T-helper 9 cell (primary cell): ENCODE measurements at places on chromosomes 11 and 22.

GRCh38 chr22:43441216-43441615 is 29.4 kb downstream of the MPPED1 start:
- no peak for DNase-seq

DNA sequence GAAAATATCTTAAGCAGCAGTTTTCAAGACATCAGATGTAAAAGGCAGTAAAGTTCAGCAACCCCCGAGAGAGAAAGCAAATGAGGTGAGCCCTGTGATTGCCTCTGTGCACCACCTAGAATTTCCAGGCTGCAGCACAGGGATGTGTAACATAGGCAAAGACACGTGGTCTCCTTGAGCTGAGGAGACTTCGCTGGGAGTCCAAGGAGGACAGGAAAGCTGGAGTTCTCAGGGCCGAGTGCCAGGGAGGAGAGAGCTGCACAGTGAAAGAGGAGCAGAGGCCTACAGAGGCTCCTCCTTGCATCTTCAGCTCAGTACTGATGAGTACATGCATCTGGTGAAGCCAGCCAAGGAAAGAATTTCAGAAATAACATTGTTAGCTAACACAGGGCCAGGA is 17.6 kb upstream of the TOLLIP start:
- no peak for DNase-seq

DNA sequence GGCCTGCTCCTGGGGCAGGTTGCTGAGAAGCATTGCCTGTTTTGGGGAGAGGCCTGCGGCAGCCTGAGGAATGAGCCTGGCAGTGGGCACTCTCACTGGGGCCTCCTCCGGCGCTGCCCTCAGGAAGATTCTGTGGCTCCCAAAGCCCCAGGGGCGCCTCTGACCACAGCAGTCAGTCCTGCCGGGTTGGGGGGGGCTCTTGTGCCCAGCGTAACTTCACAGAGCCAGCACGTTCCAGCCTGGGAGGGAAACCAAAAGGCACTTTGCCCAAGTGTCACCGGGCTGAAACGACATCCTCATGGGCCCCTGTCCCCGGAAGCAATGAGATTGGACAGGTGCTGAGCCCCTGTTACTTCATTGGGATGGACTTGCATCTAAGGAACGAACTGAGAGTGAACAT is 4.3 kb upstream of the LRP5 start:
- DNase-seq = no peak

GRCh38 chr22:37207981-37208380 is 4.3 kb downstream of the SSTR3 start:
- no peak for DNase-seq

- no peak for DNase-seq
These were observed 169.4 kb downstream of the TBC1D22A start for GRCh38 chr22:46931881-46932280.

DNA sequence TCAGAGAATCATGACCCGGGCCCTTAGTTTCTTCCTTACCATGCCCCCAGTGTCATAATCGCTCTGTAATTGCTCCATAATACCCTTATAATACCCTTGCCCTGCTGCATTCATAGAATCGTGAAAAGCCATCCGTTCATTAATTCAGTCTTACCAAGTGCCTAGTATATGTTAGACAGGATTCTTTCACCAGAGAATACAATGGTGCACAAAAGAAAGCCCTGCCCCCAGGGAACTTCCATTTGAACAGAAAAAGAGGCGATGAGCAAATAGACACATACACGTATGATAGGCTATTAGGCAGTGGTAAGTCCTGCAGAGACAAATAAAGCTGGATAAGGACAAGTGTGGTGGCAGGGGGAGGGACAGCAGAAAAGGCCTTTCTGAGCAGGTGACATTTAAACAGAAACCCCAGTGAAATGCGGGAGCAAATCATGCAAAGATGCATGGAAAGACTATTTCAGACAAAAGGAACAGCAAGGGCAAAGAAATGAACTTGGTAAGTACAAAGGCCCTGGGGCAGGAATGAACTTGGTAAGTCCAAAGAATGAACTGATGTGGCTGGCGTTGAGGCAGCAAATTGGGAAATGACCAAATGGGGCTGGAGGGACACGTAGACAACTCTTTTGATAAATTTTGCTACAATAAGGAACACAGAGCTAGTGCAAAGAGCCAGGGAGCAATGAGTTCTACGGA is 74.6 kb upstream of the CREB3L1 start:
- DNase-seq = no peak

DNA sequence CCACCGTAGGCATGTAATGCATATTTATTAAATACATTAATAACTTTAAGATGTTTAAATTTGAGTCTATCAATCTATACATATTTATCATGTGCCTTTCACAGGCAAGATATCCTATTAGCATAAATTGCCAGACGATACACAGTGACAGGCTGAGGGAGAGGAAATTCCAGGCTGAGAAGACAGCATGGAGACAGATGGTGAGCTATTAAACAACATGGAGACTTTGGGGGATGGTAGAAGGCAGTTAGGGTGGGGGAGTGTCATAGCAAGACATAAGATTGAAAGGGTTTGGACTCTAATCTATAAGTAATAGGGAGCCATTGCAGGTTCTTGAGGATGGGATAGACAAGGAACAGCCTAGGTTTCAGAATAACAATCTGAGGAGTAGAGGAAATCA is 138.5 kb downstream of the NXPE2 start:
- no peak for DNase-seq

DNA sequence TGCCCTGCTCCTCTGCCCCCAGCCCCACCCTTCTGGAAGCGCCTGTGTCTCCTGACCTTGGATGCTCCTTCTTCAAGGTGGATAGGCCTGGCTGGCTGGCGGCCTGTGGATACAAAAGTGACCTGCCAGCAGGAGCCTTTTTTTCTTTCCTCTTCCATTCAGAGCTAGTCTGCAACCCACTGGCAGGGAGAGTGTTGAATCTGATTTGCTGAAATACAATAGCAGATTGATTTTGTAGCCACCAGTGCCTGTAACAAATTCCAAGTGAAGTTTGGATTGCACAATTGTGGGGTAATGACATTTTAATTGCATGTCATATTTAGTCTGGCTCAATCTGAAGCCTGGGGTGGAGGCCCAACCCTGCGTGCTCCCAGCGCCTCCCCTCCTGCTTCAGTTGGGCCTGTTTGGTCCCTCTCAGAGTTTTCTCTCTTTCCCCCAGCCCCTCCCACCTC is 97.2 kb downstream of the GRIK4 start:
- DNase-seq = no peak

DNA sequence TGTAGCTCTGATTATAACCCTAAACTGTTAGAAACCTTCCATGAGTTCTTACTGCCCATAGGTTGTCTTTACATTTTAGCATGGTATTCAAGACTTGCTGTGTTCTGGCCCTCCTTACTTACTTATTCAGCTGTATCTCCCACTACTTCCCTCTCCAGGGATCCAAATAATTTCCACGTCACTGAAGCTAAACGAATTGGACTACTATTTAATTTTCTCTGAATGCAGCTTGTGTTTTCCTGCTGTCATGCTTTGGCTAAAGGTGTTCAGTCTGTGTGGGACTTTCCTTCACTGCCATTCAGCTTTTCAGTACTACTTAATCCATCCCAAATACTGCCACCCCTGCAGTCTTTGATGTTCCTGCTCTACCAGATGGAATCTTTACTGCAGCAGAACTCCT is 88.3 kb downstream of the UVRAG start:
- no peak for DNase-seq
